ENCODE measurements at places on chromosomes 4 and X. TPM values are rescaled to one million over a fixed set of nuclear protein-coding genes. Genes with fewer than 3 reads are reported as not detected.

Gene TLR3
- 2.9 TPM for total RNA-seq

Gene FUNDC2
- 32.2 TPM for total RNA-seq

Gene MXRA5
- total RNA-seq = 0.44 TPM

Gene XG
- not detected for total RNA-seq

Gene CLDN22
- total RNA-seq = not detected

Gene TMPRSS11D
- not detected for total RNA-seq

Gene DDIT4L
- 6.9 TPM for total RNA-seq

Gene CENPVL1
- total RNA-seq = not detected

Gene MTTP
- not detected for total RNA-seq

Gene CYSLTR1
- 0.64 TPM for total RNA-seq

Gene GRID2
- total RNA-seq = not detected

Gene GNRHR
- not detected for total RNA-seq

Gene CXCL11
- 6.4 TPM for total RNA-seq

Gene DTHD1
- total RNA-seq = not detected

Gene NLGN4X
- 2.2 TPM for total RNA-seq

Gene ASB9
- total RNA-seq = 10.6 TPM

Gene GAGE1
- total RNA-seq = not detected

Gene PRICKLE3
- 15.6 TPM for total RNA-seq

Gene CFAP47
- total RNA-seq = not detected

Gene KIAA1210
- total RNA-seq = not detected

Gene SLC6A14
- total RNA-seq = not detected

Gene ZNF595
- total RNA-seq = 3.5 TPM

Gene IGFBP7
- total RNA-seq = 2,270 TPM
